Esophagus muscularis mucosa (tissue), 4 donors: ENCODE measurements at places on chromosomes 3 and 15. TPM values are rescaled to one million over a fixed set of nuclear protein-coding genes. Genes with fewer than 3 reads are reported as not detected.

DNA sequence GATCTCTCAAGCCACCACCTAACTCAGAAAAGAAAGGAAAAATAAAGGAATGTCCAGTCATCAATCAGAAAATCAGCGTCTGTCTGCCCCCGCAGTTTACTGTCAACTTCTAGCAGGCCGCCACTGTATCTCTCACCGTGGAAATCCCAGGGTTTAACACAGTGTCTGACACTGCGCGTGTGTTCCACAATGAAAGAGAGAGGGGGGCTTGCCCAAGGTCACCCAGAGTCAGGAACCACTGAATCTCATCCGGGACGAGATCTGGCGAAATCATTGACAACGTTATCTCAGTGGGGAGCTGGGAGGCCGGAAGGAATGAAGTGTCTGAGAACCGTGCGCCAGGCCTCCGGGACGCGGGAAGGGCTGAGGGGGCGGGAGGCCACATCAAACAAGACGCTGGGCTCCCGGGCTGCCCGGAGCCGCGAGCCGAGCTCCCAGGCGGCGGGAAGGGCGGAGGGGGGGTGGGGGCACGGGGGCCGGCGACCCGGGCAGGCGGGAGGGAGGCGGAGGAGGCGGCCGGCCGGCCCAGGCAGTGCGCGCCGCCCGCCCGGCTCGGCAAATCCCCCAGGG is 2.2 kb upstream of the HES1 start:
- no peak for DNase-seq

- DNase-seq = no peak
These were observed 16.9 kb upstream of the FAM81A start for GRCh38 chr15:59420986-59421618.

Gene POLR2M
- total RNA-seq = 558 TPM

Gene ST8SIA2
- 0.13 TPM for total RNA-seq
